ENCODE measurements at places on chromosomes 7 and 10. TPM values are rescaled to one million over a fixed set of nuclear protein-coding genes. Genes with fewer than 3 reads are reported as not detected.
A peak's percentile ranks its signal among the peaks of the same experiment; 100 is the strongest.

Gene CFTR
- not detected for polyA plus RNA-seq

Gene MNX1
- not detected for polyA plus RNA-seq

Gene UCMA
- polyA plus RNA-seq, result not detected

Gene TMEM178B
- not detected for polyA plus RNA-seq

Gene HOXA3
- polyA plus RNA-seq, result not detected

Gene SPAG6
- polyA plus RNA-seq, result not detected

Gene GRK5
- 4.4 TPM for polyA plus RNA-seq

Gene LIPK
- not detected for polyA plus RNA-seq

Gene CCL24
- polyA plus RNA-seq, result not detected

DNA sequence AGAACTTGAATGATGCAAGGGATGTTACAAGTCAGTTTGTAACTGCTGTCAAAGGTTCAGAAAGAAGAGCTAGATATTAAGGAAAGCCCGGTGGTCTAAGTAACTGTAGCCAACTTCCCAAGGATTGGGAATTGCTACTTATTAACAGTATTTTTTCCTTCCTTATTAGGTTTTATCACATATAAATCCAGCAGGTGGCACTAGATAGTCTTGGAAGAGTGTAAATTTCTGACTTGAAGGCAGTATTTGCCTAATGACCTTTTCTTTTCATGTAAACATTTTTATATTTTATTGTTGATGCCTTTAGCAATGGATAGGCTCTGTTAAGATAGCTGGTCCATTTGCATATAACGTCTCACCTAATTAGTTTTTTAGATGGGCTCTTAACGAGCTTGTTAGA lies 51.2 kb downstream of the ANLN start:
- H3K4me3 ChIP-seq, result no peak overlapping the region
- no peak overlapping the region for H3K27ac ChIP-seq
- peak; percentile 16 for DNase-seq
- H3K27me3 ChIP-seq, result no peaks in the 10 kb centered on the region
- no peaks in the 10 kb centered on the region for H3K36me3 ChIP-seq
- no peaks in the 10 kb centered on the region for H3K4me1 ChIP-seq

DNA sequence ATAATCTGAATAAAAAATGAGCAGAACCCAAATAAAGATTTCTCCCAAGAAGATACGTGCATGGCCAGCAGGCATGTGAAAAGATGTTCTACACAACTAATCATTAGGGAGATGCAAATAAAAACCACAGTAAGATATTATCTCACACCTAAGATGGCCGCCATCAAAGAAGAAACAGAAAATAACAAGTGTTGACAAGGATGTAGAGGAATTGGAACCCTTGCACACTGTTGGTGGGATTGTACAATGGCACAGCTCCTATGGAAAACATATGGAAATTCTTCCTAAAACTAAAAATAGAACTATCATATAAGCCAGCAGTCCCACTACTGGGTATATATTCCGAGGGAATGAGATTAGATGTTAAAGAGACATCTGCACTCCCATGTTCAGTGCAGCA lies 60.2 kb downstream of the R3HCC1L start:
- no peak overlapping the region for H3K4me3 ChIP-seq
- no peak overlapping the region for H3K27ac ChIP-seq
- H3K27me3 ChIP-seq, result no peaks in the 10 kb centered on the region
- H3K4me1 ChIP-seq, result peaks cover 35% of the 10 kb centered on the region
- peaks cover 57% of the 10 kb centered on the region for H3K36me3 ChIP-seq
- DNase-seq, result no peak

GRCh38 chr10:25174461-25175230 lies at the start of gene GPR158:
Gene GPR158, plus strand, starts transcription at chr10:25175001. Its CDS starts 420 bp downstream, at chr10:25175421.
- H3K36me3 ChIP-seq, result peaks cover 12% of the 10 kb centered on the region
- peak within 1 kb of the TSS; percentile 24 for H3K27ac ChIP-seq
- peak within 1 kb of the TSS; percentile 61 for H3K4me3 ChIP-seq
- H3K27me3 ChIP-seq, result peaks cover 42% of the 10 kb centered on the region

DNA sequence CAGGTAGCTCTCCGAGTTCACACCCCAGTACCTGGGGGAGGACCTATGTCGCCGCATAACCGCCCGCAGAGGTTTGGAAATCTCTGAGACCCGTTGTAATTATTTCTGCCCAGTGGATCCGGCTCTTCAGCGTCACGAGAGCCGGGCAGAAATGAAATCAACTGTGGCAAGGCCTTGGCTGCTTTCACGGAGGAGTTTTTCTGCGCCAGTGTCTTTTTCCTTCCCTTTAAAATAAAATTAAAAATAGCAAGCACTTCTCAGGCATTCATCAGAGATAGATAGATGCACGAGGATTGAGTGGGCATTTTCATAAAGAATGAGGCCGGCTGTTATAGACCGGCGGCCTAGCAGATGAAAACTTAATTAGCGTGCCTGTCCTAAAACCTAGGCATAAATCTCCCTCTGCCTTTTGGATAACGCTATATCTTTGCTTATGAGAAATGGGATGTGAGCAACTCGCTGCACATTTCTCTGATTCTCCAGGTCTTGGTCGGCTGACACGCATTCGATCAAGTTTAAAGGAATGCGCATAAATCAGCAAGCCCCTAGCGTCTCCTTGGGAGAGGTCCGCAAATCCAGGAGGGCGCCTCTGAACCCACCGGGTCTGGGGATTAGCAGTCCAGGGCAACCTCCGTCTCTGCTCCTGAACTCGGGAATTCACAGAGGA lies 6.4 kb downstream of the HOXA13 start:
- no peak overlapping the region for H3K27ac ChIP-seq
- H3K27me3 ChIP-seq, result peaks cover 78% of the 10 kb centered on the region
- peak overlapping the region; percentile 83 for H3K4me3 ChIP-seq
- peaks cover 2% of the 10 kb centered on the region for H3K36me3 ChIP-seq

DNA sequence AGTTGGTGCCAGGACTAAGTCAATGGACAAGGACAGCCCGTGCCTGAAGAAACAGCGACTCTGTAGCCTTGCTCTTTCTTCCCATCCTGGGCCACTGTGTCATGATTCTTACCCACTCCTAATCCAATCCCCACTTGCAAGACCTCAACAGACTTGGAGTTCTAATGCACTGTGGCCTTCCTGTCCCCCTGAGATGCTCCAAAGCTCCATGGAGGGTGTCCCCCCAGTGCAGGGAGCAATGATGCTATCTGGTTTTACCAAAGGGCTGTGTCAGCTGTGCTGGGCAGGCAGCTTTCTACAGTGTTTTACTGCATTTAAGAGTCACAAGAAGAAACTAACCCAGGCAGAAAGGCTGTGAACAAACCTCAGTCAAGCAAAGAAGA lies 108.1 kb downstream of the PRKAG2 start:
- H3K36me3 ChIP-seq, result peaks cover 12% of the 10 kb centered on the region
- no peaks in the 10 kb centered on the region for H3K27me3 ChIP-seq
- H3K27ac ChIP-seq, result peak overlapping the region; percentile 98
- no peak for DNase-seq
- H3K4me1 ChIP-seq, result peaks cover 44% of the 10 kb centered on the region

GRCh38 chr7:38432671-38433070 lies 159.2 kb upstream of the TARP start:
- no peak overlapping the region for H3K27ac ChIP-seq
- no peak for DNase-seq
- H3K4me1 ChIP-seq, result peaks cover 11% of the 10 kb centered on the region

DNA sequence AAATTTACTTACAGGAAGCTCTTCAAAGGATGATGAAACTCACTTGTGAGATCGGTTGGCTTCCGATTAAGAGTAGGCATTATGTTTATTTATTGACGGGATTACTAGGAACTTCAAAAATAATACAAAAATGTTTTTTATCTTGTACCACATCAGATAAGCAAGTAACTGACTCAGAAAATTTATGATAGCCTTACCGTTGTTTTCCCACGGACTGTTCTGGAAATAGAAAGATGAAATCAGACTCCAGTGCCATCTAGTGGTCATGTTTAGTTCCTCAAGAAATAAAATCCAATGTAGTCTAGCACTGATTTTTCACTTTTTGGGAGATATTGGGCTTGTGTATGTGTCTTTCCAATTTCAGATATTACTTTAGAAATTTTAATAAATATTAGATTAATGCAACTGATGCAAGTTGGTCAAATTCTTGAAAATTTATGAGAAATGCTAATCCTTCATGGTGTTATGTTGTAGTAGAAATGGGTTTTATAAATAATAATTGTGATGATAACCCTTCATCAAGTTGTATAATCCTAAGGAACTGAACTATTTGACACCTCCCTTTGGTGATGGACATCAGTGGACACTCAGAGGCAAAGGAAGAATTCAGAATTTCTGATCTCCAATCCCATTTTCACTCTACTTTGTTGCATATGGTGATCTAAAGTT lies 168.8 kb downstream of the TMEM26 start:
- no peak overlapping the region for H3K27ac ChIP-seq
- no peaks in the 10 kb centered on the region for H3K36me3 ChIP-seq
- H3K4me1 ChIP-seq, result peaks cover 30% of the 10 kb centered on the region
- H3K27me3 ChIP-seq, result no peaks in the 10 kb centered on the region
- peak overlapping the region; percentile 41 for H3K4me3 ChIP-seq
- DNase-seq, result no peak

DNA sequence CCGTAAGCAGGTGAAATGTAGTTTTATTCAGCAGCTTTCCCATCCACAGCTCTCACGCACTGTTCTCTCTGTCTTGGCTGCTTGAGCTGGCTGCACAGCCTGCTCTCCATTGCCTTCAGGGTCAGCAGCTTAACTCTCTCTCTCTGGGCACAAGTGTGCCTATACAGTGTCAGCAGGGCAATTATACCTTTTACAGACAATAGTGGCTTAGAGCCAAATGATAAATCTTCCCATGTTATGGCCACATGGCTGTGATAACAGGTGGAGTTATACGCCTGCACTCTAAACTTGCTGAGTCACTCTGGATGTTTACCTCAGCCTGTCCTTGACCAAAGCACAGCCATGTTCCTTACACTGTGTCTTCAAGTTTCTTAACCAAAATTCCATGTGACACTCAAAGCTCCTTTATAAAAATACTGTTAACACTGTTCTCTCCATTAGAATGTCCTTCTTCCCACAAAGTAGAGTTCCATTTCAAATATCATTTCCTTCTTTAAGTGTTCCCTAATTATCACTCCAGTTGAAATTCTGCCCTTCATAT lies 6.1 kb downstream of the RNF133 start:
- no peak for DNase-seq
- H3K27me3 ChIP-seq, result no peaks in the 10 kb centered on the region
- H3K4me1 ChIP-seq, result no peaks in the 10 kb centered on the region
- no peaks in the 10 kb centered on the region for H3K36me3 ChIP-seq
- H3K4me3 ChIP-seq, result no peak overlapping the region

DNA sequence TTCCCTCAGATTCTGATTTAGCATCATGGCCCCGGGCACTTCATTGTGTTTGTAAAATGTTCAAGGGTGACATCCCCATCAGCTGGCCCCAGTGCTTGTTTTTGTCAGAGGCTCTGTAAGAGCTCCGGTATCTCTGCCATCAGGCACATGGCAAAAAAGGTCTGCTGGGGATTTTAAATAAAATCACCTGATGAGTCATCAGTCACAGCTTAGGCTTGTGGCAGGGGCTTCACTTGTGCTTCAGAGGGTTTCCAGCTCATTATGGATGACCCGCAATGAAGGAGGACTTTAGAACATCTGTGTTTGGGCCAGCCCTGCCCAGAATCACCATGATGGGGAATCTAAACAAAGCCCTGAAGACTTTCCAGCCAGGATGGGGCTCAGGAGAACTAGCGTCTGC lies 259.9 kb downstream of the ZEB1 start:
- no peak for DNase-seq
- peaks cover 10% of the 10 kb centered on the region for H3K4me1 ChIP-seq
- H3K4me3 ChIP-seq, result no peak overlapping the region

GRCh38 chr7:37081436-37081835 lies 357.1 kb upstream of the AOAH start:
- peaks cover 44% of the 10 kb centered on the region for H3K36me3 ChIP-seq
- no peak overlapping the region for H3K27ac ChIP-seq
- peaks cover 36% of the 10 kb centered on the region for H3K4me1 ChIP-seq
- H3K4me3 ChIP-seq, result no peak overlapping the region
- H3K27me3 ChIP-seq, result no peaks in the 10 kb centered on the region

DNA sequence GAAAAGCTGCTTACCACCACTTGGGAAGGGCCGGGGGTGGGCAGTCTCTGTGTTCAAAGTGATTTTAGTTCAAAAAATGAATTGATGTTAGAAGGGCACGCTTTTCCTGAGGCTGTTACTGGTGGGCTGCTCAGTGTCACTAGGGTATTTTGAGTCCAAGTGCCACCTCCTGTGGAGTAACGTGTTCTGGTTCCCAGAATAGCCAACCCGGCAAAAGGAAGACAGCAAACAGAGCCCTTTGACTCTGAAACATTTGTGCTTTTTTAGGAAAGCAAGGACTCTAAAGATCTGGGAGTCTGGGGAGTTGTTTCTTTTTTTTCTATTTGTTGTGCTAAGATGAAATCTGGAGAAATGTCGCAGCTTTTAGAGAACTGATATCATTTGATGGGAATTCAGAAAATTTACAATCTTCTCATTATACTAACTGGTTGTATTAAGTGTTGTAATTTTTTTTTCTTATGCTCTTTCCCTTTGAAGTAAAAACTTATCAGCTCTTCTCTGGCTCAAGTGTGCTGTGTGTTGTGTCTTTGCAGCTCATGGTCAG lies 66.2 kb downstream of the MKX start:
- H3K4me3 ChIP-seq, result no peak overlapping the region
- no peaks in the 10 kb centered on the region for H3K36me3 ChIP-seq
- no peak overlapping the region for H3K27ac ChIP-seq
- no peaks in the 10 kb centered on the region for H3K27me3 ChIP-seq
- no peaks in the 10 kb centered on the region for H3K4me1 ChIP-seq
- DNase-seq, result no peak

GRCh38 chr10:43225787-43226153 lies 41.1 kb downstream of the RASGEF1A start:
- H3K27me3 ChIP-seq, result peaks cover 11% of the 10 kb centered on the region
- H3K27ac ChIP-seq, result no peak overlapping the region
- DNase-seq, result no peak
- H3K4me1 ChIP-seq, result peaks cover 32% of the 10 kb centered on the region

DNA sequence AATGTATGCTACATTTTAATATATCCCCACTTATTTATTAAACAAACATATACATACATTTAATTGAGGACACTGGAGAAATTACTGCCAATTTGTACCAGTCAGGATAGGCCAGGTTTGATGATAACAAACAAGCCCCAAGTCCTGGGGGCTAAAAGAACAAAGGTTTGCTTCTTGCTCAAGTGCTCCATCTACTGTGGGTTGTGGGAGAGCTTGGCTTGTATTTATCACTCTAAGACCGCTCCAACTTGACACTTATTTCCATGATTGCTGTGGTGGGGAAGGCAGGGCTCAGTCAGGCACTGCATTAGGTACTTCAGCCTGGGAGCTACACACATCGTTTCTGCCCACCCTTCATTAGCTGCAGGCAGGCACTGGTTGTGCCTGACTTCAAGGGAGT lies 136.6 kb upstream of the ZNF32 start:
- peaks cover 13% of the 10 kb centered on the region for H3K4me1 ChIP-seq
- no peak overlapping the region for H3K4me3 ChIP-seq
- H3K27ac ChIP-seq, result no peak overlapping the region
- H3K36me3 ChIP-seq, result no peaks in the 10 kb centered on the region
- no peaks in the 10 kb centered on the region for H3K27me3 ChIP-seq

- no peak for DNase-seq
- H3K36me3 ChIP-seq, result no peaks in the 10 kb centered on the region
- H3K4me3 ChIP-seq, result peak overlapping the region; percentile 50
- no peaks in the 10 kb centered on the region for H3K27me3 ChIP-seq
Observed at GRCh38 chr10:72694476-72695369, 2.8 kb downstream of the MCU start.

GRCh38 chr7:39594988-39595620 lies 28.3 kb upstream of the RALA start:
- H3K36me3 ChIP-seq, result no peaks in the 10 kb centered on the region
- no peak for DNase-seq
- H3K4me3 ChIP-seq, result no peak overlapping the region
- no peak overlapping the region for H3K27ac ChIP-seq
- no peaks in the 10 kb centered on the region for H3K27me3 ChIP-seq
- peaks cover 7% of the 10 kb centered on the region for H3K4me1 ChIP-seq

Data from naive thymus-derived CD8-positive, alpha-beta T cell (primary cell).